ENCODE measurements at places on chromosomes 2 and 18.
A peak's percentile ranks its signal among the peaks of the same experiment; 100 is the strongest.

GRCh38 chr2:232502511-232502910 lies 14.9 kb upstream of the ECEL1 start:
- DNase-seq: no peak

GRCh38 chr2:80461505-80462197 lies 157.1 kb upstream of the LRRTM1 start:
- no peak for DNase-seq

GRCh38 chr2:2843969-2844548 lies 513.0 kb upstream of the MYT1L start:
- no peak for DNase-seq

GRCh38 chr18:6355789-6356589 lies 58.7 kb downstream of the L3MBTL4 start:
- peak; percentile 0 for DNase-seq

GRCh38 chr2:217858519-217859491 lies 144.0 kb downstream of the TNS1 start:
- DNase-seq: no peak

DNA sequence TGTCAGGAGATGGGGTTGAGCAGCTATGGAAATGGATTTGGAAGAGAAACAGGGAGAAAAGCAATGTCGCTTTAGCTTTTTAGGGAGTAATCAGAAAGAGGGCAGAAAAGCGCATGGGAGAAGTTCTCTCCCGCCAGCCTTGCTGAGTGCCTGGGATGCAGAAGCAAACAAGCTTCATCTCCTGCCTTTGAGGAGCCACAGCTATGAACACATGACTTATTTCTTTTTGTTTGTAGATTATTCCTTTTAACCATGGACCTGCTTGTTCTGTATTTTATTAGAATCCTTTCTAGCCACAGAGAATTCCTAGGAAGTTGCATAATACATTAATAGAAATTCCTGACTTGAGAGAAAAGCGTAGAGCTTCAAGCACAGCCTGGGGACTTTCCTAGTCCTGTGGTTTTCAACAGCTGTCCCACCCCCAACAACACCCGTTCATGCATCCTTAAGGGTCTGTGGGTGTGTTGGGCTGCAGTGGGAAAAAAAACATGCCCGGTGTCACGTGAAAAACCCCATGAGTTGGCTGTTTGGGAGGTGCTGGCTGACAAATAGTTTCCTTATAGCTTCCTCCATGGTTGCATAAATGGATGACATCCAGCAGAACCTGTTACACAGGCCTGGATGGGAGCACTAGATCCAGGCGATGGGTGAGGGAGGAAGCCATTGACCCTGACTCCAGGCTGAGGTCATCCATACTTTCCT lies 14.9 kb downstream of the SLC9A4 start:
- DNase-seq: peak; percentile 33

DNA sequence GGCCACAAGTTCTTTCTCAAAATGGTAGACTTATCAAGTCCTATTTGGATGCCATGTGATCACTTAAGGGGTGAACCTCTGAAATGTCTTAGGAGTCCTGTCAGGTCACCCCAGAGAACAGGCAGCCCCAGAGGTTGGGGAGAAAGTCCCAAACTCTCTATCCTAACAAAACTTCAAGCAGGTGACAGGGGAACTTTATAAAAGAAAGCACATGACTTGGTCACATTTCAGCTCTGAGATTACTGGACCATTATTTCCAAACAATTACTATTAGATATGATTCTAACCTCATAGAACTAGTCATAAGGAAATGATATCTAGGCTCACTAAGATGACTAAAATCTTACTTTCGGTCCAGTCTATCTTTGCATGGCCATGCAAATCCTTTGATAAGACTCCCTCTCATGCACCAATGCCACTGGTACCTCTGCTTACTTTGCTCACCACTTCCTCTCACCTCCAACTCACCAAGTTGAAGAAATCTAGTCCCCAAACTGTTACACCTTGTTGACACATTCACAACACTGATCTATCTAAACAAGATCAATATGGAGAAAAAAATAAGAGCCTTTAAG lies 107.0 kb downstream of the GALNT14 start:
- no peak for DNase-seq

- peak; percentile 64 for DNase-seq
These were observed 57.5 kb upstream of the AGPS start for GRCh38 chr2:177334940-177335543.

GRCh38 chr18:76348267-76349066 lies 146.6 kb downstream of the ZNF516 start:
- no peak for DNase-seq

DNA sequence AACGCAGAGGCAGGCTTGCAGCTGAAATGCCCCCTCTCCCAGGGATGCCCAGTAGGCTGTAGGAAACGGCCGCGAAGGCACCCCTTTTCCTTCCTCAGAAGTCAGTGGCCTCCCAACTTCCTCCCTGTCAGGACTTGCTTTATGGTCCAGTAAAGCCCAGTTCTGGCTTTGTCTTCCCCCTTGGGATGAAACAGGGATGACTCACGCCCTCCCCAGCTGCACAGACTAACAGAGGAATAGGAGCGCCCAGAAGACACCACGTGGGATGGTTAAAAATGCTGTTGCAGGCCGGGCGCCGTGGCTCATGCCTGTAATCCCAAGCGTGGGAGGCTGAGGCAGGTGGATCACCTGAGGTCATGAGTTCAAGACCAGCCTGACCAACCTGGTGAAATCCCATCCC lies 6.9 kb downstream of the CREG2 start:
- no peak for DNase-seq

DNA sequence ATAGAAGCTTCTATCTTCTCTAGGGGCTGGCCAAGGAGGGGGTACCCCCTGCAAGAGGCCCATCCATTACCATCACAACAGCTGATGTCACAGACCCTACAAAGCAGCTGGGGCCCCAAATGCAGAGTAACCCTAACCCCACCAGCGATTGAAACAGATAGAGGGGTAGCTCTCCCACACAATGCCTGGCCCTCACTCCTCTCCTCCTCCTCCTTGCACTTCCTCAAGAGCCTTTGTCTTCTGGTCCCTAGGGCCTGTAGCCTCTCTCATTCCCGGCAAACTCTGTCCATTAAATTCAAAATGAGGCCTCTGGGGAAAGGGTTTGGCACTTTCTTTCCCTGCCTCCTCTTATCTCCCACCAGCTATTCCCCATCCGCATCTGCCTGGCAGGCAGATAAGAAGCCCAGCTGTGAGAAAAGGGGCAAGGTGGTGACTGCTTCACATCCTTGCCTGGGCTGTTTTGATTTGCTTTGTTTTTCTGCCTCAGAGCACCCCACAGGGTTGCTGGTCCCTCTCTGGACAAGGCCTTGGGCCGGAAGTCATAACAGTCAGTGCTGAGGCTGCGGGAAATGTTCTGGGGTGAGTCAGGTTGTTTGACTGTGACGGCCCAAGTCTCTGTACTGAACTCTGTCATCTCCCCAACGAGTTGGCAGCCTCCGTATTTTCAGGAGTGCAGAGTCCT lies 26.1 kb upstream of the CYP26B1 start:
- no peak for DNase-seq

DNA sequence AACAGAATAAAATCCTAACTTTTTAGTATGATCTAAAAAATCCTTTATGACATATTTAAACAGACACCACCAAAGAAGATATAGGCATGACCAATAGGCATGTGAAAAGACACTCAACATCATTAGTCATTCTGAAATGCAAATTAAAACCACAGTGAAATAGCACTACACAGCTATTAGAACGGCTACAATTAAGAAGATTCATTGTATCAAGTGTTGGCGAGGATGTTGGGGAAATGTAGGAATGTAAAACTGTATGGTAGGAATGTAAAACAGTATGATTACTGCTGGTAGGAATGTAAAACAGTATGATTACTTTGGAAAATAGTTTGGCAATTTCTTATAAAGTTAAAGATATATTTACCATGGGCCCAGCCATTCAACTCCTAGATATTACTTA lies 253.3 kb upstream of the TCF4 start:
- DNase-seq: no peak

GRCh38 chr2:239601880-239602279 lies 201.1 kb upstream of the HDAC4 start:
- no peak for DNase-seq

GRCh38 chr2:176169711-176170110 lies 12.6 kb downstream of the HOXD3 start:
- DNase-seq: no peak

DNA sequence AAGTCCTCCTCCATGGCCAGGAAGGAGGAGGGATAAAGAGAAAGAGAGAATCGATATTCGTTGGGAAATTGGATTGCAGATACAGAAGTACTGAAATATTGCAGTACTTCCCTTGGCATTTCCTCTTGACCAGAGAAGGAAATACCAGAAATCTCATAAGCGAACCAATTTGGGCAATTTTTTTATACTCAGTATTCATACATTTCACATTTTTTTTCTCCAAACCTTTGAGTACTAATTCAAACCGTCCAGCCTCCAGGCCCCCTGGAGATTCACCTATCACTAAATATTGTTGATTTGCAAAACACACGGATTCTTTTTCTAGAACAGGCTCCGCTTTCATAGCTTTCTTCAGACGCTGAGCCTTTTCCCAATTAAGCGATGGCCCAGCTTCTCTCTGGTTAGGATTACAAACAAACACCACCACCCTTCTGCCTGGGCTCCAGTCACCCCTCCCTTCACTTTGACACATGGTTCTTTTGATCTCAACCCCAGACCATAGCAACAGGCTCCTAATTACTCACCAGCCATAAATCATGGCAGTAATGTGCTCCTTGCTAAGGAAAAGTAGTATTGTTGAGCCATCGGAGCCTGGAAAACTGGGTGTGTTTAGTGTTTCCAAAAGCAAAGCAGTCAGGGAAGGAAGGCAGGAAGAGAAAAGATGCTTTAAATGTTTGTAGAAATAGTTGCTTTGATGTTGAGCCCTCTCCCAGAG lies 138.4 kb upstream of the CCDC68 start:
- no peak for DNase-seq

DNA sequence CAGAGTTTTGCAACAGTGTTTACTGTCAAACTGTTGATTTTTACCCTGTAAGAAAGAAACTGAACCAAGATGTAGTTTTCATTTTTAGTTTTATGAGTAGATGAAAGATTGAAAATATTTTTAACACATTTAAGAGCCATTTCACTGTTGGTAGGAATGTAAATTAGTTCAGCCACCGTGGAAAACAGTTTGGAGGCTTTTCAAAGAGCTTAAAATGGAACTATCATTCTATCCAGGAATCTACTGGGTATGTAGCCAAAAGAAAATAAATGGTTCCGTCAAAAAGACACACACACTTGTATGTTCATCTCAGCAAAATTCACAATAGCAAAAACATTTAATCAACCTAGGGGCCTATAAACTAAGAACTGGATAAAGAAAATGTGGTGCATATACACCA lies 729.8 kb upstream of the CDH7 start:
- no peak for DNase-seq

GRCh38 chr2:214035091-214035852 lies 375.6 kb upstream of the VWC2L start:
- no peak for DNase-seq

DNA sequence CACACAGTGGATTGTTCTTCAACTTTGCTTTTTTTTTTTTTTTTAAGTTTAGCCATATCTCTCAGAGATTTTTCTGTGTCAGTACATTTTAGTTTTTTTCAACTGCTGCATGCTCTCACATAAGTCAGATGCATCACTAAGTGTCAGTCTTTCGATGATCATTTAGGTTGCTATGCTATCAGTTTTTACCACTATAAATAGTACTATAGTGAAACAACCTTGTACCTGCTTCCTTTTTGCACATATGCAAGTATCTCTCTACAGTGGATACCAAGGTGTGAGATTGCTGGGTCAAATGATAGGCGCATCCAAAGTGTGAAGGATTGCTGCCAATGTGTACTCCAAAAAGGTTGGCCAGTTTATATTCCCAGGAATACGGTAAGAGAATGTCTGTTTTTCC lies 33.5 kb upstream of the MAP4K3 start:
- DNase-seq: no peak

DNA sequence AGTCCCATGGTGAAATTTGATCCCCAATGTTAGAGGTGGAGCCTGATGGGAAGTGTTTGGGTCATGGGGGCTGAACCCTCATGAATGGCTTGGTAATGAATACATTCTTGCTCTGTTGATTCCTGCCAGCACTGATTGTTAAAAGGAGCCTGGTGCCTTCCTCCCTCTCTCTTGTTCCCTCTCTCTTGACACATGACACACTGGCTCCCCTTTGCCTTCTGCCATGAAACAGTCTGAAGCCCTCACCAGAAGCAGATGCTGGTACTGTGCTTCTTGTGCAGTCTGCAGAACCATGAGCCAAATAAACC lies 30.6 kb upstream of the EPC2 start:
- DNase-seq: no peak

GRCh38 chr2:60957643-60958042 lies 59.9 kb upstream of the PEX13 start:
- no peak for DNase-seq

DNA sequence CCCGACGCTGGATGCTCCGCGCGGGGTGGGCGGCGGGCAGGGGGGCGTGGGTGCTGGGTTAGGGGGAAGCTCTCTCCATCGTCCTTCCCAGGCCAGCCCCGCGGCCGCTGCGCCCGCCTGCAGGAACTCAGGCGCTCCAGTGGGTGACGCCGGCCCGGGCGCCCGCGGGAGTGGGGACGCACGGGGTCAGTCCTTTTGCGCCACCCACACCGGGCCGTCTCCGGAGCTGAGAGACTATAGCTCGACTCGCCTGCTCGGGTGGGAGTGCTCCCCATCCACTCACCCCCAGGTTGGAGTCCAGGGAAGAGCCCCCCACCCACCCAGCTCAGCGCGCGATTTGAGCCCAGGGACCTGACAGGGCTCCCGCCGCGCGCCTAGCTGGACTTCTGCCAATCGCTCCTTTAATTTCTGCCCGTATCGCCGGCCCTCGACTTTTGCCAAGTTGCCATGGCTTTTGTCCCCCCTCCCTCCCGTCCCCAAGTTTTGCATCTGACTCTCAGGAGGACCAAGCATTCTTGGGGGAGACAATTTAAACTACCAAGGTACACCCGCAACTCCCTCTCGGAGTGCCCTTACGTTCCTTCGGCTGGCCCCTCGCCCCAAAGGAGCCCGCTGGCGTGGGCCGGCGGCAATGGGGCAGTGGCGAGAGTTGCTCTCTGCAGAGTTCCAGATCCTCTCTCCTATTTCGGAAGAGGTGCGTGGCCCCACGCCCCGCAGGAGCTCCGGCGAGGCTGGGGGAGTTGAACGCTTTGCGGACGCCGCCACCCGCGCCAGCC lies 205.8 kb upstream of the SMAD2 start:
- DNase-seq: no peak

GRCh38 chr18:56661360-56662062 lies 10.4 kb downstream of the WDR7 start:
- DNase-seq: no peak

- peak; percentile 72 for DNase-seq
These were observed 3.8 kb upstream of the LPIN2 start for GRCh38 chr18:3016585-3017297.

- DNase-seq: no peak
These were observed 145.0 kb downstream of the HDAC4 start for GRCh38 chr2:239255628-239256349.

DNA sequence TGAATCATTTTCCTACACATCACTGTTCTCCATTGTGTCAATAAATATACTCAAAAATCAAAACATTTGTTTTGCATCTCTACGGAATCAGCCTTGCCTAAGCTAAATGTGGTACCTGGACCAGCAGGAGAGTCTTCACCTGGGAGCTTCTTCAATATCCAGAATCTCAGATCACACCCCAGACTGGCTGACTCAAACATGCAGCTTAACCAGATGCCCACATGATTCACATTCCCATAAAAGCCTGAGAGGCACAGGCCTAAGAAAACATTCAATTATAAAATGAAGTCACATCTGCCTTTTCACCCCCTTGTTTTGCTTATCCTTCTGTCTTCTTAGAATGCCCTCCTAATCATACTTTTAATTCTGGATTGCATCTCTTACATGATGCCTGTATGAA lies 1045.5 kb upstream of the NXPH2 start:
- no peak for DNase-seq

All from CD14-positive monocyte (primary cell).